ENCODE measurements at places on chromosomes 5 and 9.

GRCh38 chr5:51230336-51230735, 152.9 kb upstream of the ISL1 start:
- DNase-seq, result no peak

GRCh38 chr9:130368631-130369103, 76.1 kb upstream of the ASS1 start:
- DNase-seq, result no peak

- no peak for DNase-seq
Measured at GRCh38 chr9:95316274-95316673, 1.2 kb downstream of the FANCC start.

DNA sequence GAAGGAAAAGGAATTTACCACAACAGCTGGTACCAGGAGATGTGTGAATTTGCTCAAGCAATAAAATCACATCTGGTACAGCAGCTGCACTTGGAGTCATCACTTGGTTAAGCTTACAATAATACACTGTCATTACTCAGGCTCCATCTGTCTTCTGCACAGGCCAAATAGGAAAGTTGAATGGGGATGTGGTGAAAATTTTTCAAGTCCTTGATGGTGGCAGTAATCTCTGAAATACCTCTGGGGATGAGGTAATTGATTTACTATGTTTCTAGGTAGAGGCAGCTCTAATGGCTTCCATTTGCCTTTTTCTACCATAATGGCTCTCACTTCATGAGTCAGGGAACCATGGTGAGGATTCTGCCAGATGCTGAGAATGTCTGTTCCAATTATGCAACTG, 206.8 kb upstream of the ATP10B start:
- DNase-seq, result peak; percentile 25

DNA sequence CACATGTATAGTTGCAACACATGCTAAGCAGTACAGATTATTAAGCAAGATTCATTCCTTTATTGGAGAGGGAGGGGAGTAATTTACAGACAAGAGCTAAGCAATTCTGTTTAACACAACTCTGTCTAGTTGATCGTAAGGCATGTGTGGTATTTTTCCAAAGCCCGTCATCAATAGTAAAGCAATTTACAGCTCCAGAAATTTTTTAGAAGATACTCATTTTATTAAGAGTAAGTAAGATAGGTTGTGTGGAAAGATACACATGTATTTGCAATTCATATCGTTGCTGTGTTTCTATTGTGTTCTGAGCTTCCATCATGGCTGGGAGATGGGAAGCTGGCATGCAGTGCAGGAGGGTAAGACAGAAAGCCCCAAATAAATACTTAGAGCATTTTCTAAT, 289.2 kb upstream of the TMEM161B start:
- DNase-seq, result no peak

DNA sequence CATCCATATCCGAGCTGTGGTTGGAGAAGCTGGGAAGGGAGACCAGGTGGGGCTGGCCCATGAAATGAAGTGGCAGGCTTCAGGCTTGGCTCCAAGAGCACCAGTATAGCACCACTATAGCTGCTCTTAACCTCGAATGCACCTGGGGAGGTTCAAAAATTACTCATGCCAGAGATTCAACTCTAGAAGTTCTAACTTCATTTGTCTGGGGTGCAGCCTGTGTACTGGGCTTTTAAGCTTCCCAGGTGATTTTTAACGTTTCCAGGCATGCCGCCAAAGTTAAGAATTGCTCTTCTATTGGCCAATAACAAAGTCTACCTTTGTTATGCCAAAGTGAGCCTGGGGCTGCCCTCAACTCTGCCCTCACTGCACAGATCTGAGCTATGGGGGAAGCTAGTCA, 458 bp downstream of the PRSS3 start:
- no peak for DNase-seq

DNA sequence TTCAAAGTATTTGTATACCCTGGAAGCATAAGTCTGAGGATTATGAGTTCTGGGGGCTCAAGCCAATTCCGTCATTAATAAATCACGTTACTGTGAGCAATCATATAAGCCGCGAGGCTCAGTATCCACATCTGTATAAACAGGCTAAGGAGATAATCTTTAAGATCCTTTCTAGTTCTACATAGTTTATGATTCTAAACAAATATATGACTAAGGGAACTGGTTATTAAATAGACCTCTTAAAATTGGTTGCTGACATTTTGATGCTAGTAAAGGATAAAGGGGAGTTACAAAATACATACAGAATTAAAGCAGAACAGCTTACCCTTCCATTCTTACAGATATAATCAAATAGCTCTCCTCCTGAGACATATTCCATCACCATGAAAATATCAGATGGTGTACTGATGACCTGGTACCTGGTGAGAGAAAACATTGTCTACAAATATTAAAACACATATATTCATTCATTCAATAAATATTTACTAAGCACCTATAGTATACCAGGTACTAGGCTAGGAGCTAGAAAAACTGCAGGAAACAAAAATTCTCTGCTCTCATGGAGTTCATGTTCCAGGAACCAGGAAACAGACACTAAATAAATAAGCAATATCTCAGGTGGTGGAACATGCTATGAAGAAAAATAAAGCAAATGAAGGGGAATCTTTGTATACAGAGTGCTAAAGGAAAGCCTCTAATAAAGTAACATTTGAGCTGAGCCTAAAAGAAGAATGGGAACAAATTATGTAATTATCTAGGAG, 19.5 kb upstream of the TTC33 start:
- DNase-seq, result no peak

GRCh38 chr5:108481355-108481931, 99.5 kb upstream of the FBXL17 start:
- DNase-seq, result peak; percentile 20

GRCh38 chr9:21320465-21320864, 14.7 kb downstream of the KLHL9 start:
- DNase-seq, result no peak

- no peak for DNase-seq
Measured at GRCh38 chr9:128180001-128180400, 11.4 kb downstream of the CIZ1 start.

- no peak for DNase-seq
Measured at GRCh38 chr9:82201196-82201595, 212.6 kb downstream of the SPATA31D1 start.

- peak; percentile 78 for DNase-seq
Measured at GRCh38 chr9:137000177-137000930, 4.0 kb upstream of the CLIC3 start.

- peak; percentile 30 for DNase-seq
Measured at GRCh38 chr9:36802201-36802920, 229.7 kb downstream of the MELK start.

DNA sequence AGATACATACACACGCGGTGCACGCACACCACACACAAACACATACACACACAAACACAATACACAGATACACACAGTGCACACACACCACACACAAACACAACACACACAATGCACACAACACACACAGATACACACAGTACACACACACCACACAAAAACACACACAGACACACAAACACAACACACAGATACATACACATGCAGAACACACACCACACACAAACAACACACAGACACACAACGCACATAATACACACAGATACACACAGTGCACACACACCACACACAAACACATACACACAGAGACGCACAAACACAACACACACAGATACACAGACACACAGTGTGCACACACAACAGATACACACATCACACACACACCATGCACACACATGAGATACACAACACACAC, 5.9 kb upstream of the CCDC187 start:
- DNase-seq, result no peak

DNA sequence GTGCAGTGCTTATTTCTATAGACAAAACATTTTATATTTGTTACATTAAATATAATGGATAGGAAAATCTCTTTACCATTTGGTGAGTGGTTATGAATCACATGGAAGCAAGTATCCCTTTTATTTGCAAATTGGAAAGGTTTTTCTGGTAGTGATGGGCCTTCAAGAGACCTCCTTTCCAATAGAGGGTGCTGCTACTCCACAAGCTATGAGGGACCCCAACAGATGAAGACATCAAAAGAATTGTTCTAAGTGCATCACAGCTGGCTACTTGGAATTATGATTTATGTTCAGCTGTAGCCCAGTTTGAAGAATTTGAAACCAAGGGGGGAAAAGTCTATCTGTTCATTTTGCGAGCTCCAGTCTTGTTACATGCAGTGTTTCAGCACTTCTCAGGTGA, 493.7 kb upstream of the SGCD start:
- DNase-seq, result peak; percentile 22

GRCh38 chr9:114289571-114290481, 33.1 kb upstream of the ORM1 start:
- no peak for DNase-seq

- no peak for DNase-seq
Measured at GRCh38 chr9:33690143-33690933, 105.0 kb upstream of the PRSS3 start.

GRCh38 chr5:9562141-9562540, 16.3 kb upstream of the SEMA5A start:
- DNase-seq, result peak; percentile 18

GRCh38 chr9:136328011-136328621, 777 bp downstream of the GPSM1 start:
- no peak for DNase-seq

DNA sequence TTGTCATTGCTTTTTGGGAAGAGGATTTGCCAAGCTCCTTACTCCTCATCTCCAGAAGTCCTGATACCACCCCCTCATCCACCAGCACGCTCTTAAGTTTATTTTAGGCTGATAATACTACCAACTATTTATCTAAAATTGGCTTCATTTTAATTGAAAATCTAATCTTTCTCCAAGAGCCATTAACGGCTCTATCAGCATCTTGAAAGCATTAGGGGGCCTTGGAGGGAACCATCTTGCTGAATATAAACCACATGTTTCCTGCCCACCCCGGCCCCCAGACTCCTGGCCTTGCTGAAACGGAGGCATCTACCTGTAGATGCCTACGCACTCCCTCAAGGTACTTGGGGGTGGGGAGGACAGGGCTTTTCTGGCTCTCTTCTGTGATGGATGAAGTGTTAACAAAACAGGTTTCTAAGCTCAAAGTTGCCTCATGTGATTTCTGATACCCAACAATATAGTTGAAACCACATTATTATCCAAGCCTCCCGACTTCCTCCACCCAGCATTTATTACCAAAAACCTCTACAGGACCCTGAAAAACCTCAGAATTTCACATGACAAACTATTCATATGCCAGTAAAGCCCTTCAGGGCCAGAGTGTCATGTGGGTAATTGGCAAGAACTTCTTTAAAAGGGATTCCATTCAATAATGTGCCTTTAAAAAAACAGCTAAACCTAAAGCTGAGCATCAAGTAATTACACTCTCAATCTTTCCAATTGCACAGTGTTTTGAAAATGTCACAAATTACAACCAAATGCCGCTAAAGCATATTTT, 96.7 kb downstream of the SAXO1 start:
- no peak for DNase-seq

DNA sequence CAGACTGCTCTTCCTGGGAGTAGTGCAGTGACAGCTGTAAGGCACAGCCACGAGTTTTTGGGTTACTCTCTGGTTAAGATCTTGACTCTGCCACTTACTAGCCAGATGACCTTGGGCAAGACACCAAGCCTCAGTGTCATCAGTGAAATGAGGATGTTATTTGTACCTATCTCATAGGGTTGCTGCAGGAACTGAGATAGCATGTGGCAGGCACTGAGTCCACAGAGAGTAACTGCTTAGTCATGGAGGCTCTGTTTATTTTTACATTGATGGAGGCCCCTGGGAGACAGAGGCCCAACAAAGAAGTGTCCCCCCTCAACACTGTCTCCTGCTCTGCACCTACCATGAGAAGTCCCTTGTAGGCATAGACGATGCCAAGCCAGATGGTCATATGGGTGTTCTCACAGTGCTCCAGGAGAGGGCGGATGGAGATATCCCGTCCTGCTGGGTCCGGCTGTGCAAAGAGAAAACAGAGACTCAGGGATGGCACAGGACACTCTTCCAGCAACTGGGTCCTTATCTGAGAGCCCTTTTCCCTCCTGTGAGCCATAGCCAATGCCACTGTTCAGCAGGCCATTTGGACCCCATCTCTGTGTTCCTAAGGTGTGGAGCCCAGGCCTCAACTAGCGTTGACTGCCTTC, 55.4 kb upstream of the TBC1D2 start:
- DNase-seq, result no peak

DNA sequence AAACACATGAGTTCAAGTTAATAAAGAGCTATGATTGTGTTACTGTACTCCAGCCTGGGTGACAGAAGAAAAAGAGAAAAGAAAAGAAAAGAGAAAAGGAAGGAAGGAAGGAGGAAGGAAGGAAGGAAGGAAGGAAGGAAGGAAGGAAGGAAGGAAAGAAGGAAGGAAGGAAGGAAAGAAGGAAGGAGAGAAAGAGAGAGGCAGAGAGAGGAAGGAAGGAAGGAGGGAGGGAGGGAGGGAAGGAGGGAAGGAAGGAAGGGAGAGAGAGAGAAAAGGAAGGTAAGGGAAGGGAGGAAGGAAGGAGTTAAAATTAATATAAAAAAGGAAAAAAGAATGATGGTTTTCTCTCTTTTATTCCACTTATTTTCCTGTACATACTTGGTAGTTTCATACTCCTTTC, 89.5 kb upstream of the ZBTB43 start:
- DNase-seq, result no peak

DNA sequence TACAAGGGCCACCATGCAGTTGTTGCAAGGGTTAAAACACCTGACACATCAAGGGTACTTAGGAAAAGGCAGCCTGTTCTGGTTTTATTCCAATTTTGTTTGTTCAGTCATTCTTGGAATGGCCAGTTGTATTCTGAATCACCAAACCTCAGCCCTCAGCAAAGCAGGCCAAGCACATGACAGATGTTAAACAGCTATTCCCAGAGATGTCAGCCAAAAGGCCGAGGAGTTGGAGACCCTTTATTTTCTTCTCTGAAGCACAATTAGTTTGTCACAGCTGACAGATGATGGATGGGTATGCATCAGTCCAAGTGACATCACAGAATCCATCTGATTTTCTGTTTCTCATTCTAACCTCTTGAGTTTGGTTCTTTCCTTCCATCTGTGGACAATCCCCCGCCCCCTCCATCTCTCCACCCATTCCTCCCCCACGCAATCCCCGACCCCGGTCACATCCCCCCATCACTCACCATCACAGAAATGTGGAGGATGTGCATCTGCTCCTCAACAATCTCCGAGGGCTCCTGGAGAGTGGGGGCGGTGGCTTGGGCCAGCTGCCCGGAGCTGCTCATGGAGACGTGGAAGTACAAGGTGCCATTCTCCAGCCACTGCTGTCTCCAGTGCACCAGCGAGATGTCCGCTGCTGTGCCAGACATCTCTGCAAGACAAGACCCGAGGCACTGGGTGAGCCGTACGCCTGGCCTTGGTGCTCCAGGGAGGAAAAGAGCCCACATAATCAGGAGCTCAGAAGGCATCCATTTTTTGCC, 123.8 kb downstream of the ASTN2 start:
- peak; percentile 2 for DNase-seq

GRCh38 chr5:29504411-29504810, 1689.1 kb upstream of the CDH6 start:
- DNase-seq, result no peak

All from AG10803 (cell line).